ENCODE measurements at places on chromosomes 2 and 18.

DNA sequence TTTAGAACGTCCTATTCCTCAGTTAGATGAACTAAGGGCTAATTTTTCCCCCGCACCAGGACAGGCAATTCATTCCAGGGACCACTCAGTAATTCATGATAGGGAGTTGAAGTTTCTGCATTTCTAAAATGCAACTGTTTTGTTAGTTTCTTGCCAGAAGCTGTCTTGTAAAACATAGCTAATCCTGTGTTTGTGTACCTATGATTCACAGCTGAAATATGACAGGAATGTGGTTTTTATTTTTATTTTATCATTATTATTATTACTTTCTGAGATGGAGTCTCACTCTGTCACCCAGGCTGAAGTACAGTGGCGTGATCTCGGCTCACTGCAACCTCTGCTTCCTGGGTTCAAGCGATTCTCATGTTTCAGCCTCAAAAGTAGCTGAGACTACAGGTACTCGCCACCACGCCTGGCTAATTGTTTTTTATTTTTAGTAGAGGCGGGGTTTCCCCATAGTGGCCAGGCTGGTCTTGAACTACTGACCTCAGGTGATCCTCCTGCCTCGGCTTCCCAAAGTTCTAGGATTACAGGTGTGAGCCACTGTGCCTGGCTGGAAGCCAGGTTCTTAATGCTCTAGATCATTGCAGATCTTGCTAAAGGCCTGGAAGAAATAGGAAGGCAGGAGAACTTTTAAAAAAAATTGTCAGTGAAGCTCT, 154.8 kb upstream of the FHL2 start:
- DNase-seq: no peak

GRCh38 chr18:32355896-32356295, 114.8 kb downstream of the GAREM1 start:
- DNase-seq: no peak

DNA sequence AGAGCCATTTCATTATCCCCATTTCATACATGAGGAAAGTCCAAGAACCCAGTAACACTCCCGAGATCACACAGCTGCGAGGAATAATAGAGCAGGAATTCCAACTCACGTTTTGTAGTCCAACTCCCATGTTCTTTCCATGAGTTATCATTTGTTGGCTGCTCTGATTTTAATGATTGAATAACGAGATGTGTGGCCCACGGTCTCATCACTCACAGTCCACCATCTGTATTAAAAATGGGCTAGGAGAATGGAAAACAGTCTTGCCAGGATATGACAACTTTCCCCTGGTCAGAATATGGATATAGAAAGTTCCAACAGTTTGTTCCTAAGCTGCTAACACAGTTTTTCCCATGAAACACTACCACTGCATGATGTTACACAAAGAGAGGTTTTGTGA, 147.5 kb downstream of the METTL4 start:
- DNase-seq: no peak

GRCh38 chr18:47779381-47779780, 151.1 kb downstream of the SMAD2 start:
- no peak for DNase-seq

DNA sequence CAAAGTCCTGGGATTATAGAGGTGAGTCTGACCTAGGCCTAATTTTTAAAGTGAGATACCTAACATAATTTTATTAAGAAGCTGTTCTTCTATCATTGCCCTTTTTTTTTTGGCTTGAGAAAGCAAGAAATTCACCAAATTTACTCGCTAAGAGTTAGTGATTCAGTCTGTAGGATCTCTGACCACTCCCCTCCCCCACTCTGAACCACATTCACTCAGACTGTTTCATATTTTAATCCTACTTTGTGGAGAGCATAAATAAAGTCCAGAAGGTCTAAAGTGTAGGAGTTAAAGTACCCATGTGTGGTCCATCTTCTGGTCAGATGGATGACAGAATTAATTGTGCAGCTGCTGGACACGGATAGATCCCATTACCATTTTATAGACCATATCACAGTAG, 115.8 kb upstream of the MGAT5 start:
- DNase-seq: no peak

GRCh38 chr2:106868275-106868674, 17.7 kb downstream of the ST6GAL2 start:
- DNase-seq: peak; percentile 9

GRCh38 chr18:9944805-9945204, 31.0 kb downstream of the VAPA start:
- peak; percentile 77 for DNase-seq

GRCh38 chr18:36066001-36066400, 1.4 kb downstream of the RPRD1A start:
- DNase-seq: no peak

- DNase-seq: no peak
Measured at GRCh38 chr2:229947544-229947943, 25.2 kb downstream of the FBXO36 start.

GRCh38 chr2:112884869-112885505, 26.0 kb upstream of the IL37 start:
- DNase-seq: peak; percentile 79

GRCh38 chr2:107197594-107198294, 311.8 kb upstream of the ST6GAL2 start:
- DNase-seq: no peak

GRCh38 chr18:23141104-23141999, 6.1 kb downstream of the CABLES1 start:
- DNase-seq: no peak

DNA sequence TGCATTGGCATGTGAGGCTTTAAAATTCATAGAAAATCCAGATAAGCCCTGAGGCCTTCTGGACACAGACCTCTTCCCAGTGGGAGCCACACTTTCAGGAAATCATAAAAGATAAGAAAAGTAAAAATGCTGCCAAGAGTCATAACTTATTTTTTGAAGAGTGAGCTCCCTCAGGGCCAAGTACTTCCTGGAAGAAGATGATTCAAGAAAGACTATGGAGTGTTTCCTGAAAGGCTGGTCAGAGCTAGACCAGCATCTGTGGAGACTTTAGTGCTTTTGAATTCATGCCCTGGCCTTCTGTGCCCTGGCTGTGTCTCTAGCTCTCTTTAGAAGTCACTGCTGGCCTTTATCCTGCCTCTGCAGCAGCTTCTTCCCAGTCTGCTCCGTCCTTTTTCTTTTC, 6.4 kb upstream of the XDH start:
- DNase-seq: no peak

GRCh38 chr2:7424481-7424880, 507.3 kb downstream of the RNF144A start:
- DNase-seq: no peak

- peak; percentile 35 for DNase-seq
Measured at GRCh38 chr2:132804051-132804450, 134.0 kb upstream of the LYPD1 start.

GRCh38 chr2:105125920-105126319, 88.1 kb downstream of the MRPS9 start:
- no peak for DNase-seq

DNA sequence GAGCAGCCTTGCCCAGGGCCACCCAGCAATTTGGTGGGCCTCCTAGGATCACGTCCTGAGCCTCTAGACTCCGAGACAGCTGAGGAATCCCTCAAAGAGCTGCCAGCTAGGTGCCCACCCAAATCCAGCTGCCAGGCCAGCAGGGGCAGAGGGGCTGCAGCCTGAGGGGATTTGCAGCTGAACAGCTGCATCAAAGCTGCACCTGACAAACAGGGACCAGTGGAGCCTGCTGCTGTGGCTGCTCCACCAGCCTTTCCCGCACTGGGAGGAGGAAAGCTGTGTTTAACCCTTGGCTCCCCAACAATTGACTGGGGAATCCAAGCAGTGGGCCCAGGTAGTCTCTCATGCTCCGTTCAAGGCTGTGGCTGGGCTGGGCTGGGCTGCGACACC, 8.2 kb downstream of the ADRA2B start:
- no peak for DNase-seq

- peak; percentile 13 for DNase-seq
Measured at GRCh38 chr2:58131191-58132011, 84.8 kb downstream of the VRK2 start.

DNA sequence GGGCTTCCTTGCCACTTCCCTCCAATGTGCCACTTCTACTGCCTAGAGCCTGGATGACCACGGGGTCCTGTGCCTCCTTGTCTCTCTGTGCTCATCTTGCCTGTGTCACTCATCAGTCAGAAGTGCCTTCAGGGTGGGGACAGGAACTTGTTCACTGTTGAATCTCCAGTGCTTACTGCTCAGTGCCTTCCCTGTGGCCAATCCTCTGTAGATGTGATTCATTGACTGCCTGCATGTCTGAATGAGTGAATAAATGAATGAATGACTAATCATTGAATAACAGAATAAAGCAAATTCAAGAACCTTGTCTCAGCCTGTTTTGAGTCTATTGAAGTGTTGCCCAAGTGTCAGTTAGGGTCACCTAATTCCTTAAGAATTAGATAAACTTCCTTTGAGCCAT, 42.3 kb upstream of the FAM136A start:
- no peak for DNase-seq

GRCh38 chr2:235595422-235596010, 101.7 kb downstream of the AGAP1 start:
- DNase-seq: peak; percentile 79

GRCh38 chr2:240503848-240504247, 53.9 kb downstream of the ANKMY1 start:
- DNase-seq: no peak

DNA sequence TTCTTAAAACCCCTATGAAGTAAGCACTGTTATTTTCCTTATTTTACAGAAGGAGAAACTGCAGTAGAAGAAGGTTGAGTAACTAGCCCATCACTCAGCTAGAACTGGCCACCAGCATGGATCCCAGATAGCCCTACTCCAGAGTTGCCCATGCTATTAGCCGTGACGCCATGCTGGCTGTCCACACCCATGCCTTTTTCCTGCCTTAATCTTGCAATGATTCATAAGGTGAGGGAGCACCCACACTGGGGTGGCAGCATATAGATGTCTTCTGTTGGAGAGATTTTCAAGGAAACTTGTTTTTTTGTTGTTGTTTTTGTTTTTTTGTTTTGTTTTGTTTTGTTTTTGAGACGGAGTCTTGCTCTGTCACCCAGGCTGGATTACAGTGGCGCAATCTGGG, 204.1 kb upstream of the HAAO start:
- DNase-seq: no peak

GRCh38 chr2:61910603-61911002, 5.1 kb downstream of the COMMD1 start:
- DNase-seq: no peak

GRCh38 chr2:201685156-201685555, 13.3 kb downstream of the MPP4 start:
- DNase-seq: no peak

DNA sequence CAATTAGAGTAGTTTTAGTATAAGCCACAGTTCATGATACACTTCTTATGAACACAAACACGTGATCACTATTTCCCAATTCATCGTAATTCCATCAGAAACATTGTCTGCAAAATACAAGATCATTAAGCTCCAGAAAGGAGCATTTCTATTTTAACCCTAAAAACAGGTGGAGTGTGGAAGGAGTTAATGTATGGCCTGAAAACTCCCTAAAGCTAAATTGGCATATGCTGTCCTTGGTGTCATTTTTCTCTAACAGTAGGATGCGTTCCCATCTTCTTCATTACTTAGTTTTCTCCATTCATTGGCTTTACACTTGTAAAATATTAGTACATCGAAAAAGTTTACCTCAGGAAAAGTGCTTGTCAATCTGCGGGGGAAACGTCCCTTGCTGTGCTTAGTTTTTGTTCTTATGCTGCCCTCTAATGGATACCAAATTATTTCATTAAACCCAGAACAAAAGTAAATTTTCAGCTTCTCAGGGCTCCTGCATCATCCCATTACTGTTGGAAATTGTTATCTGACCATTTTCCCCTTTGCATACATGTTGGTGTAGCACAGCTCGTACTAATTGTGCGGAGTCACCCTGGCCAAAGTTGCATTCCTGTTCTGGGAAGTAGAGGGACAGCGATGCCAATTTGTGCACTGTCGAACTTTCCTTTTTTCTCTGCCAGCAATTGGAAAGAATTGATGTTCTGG, 153.4 kb downstream of the GPD2 start:
- DNase-seq: peak; percentile 58

- no peak for DNase-seq
Measured at GRCh38 chr2:128684523-128684922, 365.9 kb upstream of the HS6ST1 start.

GRCh38 chr2:177909962-177910361, 162.6 kb downstream of the PDE11A start:
- DNase-seq: peak; percentile 11

GRCh38 chr2:135664623-135665068, 77.0 kb upstream of the UBXN4 start:
- DNase-seq: no peak

- no peak for DNase-seq
Measured at GRCh38 chr2:122100346-122100745, 344.9 kb downstream of the TSN start.

DNA sequence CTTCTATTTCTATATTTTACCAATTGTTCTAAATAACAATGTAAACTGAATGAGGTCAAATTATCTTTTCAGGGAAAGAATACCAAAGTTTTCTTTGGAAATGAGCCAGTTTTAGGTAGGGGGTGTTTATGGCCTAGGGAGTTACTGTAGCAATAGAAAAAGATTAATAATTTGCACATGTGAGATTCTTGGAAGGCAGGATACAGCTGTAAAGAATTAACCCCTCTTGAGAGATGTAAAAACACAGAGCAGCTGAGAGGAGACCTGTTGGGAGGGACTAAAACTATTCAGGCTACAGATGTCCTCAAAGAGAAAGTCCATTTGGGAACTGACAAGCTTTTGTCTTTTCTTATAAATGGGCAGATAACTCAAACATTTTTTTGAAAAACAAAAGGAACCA, 182.2 kb downstream of the FIGN start:
- DNase-seq: no peak

- DNase-seq: no peak
Measured at GRCh38 chr2:207042841-207043240, 103.5 kb downstream of the CPO start.

- no peak for DNase-seq
Measured at GRCh38 chr2:78541088-78541450, 484.4 kb upstream of the REG3G start.
